ENCODE measurements at places on chromosomes 16 and 17.
A peak's percentile ranks its signal among the peaks of the same experiment; 100 is the strongest.

DNA sequence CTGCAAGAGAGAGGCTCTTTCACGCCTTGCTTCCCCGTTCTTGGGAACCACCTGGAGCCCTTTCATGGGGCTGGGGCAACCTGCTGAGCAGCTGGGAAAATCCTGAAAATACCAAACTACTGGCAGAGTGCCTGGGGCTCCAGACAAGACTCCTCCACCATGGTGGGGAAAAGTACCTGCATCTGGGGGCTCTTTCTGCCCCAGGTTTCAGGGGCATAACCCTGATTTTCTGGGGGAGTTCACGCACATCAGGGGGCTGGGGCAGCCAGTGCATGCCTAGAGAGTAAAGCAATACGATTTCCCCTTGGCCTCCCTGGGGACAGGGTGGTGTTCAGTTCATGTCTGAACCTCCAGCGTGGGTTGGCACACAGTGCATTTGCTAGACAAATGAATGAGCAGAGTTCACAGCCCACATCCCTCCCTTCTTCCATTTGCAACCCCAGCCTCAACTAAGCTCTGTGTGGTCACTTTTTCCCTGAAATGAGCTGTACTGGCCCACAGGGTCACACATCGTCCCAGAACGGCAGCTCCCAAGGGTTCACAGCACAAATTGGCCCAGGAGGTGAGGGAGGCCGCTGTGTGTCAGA is 5.2 kb upstream of the CDC42EP4 start:
- no peak for DNase-seq

DNA sequence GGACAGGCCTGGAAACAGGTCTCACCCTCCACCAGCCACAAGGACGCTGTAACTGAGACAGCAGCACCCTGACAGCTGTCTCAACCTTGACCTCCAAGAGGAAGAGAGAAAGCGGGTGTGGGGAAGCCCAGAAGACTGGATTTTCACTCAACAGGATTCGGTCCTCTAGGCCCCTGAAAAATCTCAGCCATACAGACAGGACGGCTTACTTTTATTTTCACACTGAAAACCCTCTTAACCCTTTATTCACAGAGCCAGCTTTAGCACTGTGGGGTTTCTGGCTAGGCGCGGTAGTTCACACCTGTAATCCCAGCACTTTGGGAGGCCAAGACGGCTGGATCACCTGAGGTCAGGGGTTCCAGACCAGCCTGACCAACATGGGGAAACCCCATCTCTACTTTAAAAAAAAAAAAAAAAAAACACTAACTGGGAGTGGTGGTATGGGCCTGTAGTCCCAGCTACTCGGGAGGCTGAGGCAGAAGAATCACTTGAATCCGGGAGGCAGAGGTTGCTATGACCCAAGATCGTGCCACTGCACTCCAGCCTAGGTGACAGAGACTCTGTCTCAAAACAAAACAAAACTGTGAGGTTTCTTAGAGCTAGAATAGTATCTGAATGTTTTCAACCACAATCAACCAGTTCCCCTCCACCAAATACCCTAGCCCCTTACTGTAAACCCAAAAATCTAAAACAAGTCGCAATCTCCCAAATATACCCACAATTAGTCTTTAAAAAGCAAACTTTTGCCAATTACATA is 5.3 kb downstream of the ANKRD11 start:
- no peak for DNase-seq

- no peak for DNase-seq
Observed at GRCh38 chr16:59574296-59574695, 840.2 kb upstream of the GOT2 start.

DNA sequence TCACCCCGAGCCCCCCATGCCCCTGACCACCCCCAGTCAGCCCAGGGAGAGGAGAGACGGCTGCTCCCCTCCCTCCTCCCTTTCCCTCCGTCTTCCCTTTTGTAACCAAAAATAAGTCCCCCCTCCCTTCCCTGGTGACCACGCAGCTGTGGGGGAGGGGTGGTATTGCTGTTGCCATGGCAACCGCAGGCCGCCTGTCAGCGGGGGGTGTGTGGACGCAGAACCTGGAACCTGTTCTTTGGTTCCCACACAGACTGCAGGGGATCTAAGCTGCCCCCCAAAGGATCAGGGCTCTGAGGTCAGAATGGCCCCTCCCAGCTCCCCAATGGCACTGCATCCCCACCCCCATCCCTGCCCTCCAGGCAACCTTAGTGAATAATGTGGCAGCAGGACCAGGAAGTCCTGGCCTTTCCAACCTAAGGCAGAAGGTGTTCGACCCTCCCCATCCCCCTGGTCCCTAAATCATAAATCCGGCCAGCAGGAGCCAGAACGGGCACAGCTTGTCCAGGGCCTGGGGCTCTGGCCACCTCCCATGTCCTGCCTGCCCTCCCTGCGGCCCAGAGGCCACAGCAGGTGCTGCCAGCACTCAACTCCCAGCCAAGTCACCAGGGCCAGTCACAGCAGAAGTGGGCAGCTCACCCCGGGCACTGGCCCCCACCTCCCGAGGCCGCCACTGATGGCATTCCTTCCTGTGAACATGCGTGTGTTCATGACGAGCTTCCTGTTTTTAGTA is 12.0 kb downstream of the CA4 start:
- DNase-seq = peak; percentile 81

GRCh38 chr16:87836844-87837581 is 32.3 kb downstream of the SLC7A5 start:
- DNase-seq = no peak

GRCh38 chr16:56995136-56995805 is 5.9 kb downstream of the NLRC5 start:
- no peak for DNase-seq

DNA sequence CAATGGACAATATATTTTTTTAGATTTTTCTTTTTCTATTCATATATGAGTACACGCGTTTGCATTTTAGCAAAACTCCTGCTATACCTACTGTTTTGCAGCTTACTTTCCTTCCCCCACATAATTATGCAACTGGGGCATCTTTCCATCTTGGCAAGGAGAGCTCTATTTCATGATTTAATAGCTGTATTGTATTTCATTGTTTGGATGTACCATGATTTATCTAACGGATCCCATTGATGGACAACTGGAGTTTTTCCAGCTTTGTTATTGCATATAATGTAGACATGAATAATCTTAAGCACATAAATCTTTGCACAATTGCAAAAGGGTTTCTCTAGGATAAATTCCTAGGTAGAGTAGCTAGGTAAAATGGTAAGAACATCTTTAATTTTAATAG is 133.9 kb downstream of the PITPNC1 start:
- no peak for DNase-seq

DNA sequence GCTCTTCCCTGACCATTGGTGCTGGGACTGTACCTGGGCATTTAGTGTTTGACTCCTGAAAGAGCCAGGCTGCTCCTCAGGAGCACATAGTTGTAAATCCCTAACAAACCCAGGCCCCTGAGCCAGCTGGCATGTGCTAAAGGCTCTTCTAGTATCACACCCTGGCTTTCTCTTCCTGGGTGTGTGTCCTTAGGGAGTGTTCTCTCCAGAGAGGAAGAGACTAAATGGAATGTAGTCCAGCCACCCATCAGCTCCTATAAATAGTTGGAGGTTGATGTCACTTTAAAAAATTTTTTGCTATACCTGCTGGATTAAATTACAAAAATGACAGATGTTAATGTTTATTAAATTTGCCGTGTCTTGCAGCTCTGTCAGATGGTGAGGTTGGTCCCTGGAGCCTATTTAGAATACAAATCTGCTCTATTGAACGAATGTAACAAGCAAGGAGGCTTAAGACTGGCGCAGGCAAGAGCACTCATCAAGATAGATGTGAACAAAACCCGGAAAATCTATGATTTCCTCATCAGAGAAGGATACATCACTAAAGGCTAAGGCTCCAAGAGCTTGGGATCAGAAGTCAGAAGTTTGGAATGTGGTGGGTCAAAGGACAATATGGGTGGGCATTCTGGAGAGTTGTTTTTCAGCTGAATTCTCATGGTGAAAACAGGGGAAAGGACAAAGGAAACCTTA is 13.1 kb upstream of the DUSP14 start:
- DNase-seq = no peak

DNA sequence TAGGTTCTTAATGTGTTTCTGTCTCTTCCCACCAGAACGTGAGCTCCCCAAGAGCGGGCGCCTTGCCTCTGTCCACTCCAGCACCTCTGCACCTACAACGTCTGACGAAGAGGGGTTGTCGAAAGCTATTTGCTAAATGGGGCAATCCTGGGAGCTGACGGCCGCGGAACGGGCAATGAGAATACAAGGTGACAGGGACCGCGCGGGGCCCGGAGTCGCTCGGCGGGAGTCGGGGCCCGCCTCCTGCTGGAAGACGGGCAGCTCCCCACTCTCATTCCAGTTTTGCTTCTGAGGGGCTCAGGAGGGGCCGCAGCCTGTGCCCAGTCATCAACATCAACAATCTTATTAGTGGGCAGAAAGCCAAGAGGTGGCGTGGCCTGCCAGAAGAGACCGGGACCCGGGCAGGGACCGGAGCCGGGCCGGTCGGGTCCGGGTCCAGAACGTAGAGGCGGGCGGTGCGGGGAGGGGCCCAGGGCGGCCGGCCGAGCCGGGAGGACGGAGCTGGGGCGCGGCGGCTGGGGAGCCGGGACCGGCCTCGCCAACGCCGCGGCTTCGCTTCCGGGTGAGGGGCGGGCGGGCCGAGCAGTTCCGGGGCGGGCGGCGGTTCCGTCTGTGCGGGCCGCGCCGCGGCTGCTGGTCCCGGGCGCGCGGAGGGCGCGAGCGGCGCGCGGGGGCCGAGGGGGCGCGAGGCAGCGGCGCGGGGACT is at the start of gene MOSMO:
TSS of gene MOSMO (plus strand) at position 603 of the 706 bp plus-strand sequence. CDS start 191 bp downstream, outside the sequence.
- peak; percentile 91 for DNase-seq

- DNase-seq = no peak
Observed at GRCh38 chr17:65047941-65048340, 8.6 kb downstream of the GNA13 start.

GRCh38 chr16:71254832-71255525 is 24.5 kb upstream of the HYDIN start:
- DNase-seq = no peak

- no peak for DNase-seq
Observed at GRCh38 chr17:30519707-30520106, 42.5 kb downstream of the GOSR1 start.

- DNase-seq = no peak
Observed at GRCh38 chr17:28686296-28686695, 24.3 kb downstream of the SUPT6H start.

DNA sequence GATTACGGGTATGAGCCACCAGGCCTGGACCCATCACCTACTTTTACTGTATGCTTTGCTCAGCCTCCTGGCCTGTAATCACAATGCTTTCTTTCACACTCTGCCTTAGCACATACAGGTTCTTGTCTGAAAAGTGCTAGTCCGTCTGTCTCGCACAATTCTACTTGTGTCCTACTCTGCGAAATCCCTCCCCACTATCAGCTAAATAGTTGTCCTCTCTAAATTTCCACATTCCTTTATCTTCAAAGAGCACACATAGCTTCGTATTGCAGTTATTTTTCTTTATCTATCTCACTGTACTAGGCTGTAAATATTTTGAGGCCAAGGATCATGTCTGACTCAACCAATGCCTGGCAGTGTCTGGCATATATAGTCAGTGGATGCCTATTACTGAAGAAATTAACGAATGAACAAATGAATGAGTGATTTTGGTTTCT is 38.5 kb upstream of the ETV4 start:
- DNase-seq = no peak

DNA sequence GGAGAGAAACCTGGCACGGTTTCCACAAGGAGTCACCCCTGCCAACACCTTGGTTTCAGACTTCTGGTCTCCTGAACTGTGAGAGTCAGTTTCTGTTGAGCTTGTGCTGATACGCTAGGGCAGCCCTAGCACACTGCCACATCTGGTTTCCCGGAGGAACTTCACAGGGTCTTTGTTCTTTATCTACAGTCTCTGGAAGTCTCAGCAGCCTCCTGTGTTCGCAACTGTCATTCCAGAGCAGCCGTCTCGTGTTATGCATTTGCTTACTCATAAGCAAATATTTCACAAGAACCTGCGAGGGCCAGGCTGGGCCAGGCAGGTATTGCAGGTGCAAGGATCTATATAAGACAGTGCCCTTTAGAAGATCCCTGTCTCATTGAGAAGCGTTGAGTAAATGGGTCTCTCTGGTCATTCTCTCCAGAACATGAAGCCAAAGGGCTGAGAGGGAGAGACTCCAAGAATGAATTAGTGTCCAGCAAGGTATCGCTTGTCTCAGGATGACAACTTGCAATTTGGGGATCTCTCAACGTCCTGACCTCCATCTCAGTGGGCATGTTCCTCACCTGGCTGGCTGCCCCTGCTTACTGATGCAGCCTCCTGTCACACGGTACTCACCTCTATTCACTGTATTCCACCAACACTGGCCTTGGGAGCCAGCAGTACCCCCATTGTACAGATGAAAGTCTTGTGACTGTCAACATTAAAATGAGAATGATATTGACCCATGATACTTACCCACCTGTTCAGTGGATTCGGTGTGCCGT is 141.2 kb downstream of the WWOX start:
- peak; percentile 27 for DNase-seq

DNA sequence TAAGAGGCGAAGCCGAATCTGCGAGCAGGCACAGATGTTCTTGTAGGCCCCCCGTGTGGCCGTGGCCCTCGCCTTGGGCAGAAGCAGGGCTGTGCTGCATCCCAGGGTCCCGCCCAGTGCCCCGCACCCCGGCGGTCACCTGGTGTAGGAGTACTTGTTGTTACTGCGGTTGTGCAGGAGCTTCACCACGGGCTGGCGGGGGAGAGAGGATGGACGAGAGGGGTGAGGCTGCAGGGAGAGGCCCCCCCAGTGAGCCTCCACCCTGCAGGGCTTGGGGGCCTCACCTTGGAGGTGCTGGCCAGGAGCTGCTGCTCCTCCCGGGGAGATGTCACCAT is 11.4 kb downstream of the ASPHD1 start:
- DNase-seq = no peak

- no peak for DNase-seq
Observed at GRCh38 chr17:77720946-77721845, 237.3 kb upstream of the TNRC6C start.

DNA sequence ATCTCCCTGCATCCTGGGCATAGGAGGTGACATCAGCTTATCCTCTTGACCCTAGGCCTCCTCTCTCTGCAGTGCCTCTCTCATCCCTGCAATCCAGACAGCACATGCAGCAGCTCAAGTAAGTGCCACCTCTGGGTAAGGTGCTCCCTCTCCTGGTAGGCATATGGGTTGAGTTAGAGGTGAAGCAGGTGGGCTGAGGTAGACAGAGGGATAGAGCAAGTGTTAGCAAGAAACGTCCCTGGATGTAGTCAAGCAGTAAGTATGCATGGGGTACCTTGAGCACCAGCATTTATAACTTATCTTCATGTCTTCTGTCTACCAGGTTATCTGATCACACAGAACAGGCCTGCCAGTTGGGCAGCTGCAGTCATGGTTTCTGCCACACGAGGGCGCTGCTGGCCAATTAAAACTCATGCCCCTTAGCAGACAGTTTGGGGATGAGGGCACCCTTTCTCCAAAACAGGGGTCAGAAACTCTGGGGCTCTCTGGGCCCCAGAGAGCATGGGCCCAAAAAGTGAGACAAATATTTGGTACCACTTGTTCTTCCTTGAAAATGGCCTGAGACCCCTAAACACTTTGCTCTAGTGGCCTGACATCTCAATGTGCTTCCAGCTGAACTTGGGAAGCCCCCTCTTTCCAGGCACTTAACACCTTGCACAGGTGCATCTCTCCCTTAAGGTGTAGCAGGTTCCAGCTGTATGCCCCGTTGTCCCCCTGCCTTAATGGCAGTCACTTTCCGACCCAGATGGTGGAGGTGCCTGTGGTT is 59.8 kb downstream of the NEUROD2 start:
- DNase-seq = peak; percentile 84

GRCh38 chr17:50304781-50305404 is 30.6 kb downstream of the TMEM92 start:
- no peak for DNase-seq

- no peak for DNase-seq
Observed at GRCh38 chr16:78142788-78143187, 43.3 kb downstream of the WWOX start.

- DNase-seq = no peak
Observed at GRCh38 chr16:82040296-82040695, 5.2 kb downstream of the HSD17B2 start.
